ENCODE measurements at places on chromosomes 7 and 10.

- DNase-seq = no peak
Observed at GRCh38 chr7:1447551-1448244, 11.6 kb downstream of the MICALL2 start.

- no peak for DNase-seq
Observed at GRCh38 chr10:17109475-17110207, 20.0 kb downstream of the CUBN start.

DNA sequence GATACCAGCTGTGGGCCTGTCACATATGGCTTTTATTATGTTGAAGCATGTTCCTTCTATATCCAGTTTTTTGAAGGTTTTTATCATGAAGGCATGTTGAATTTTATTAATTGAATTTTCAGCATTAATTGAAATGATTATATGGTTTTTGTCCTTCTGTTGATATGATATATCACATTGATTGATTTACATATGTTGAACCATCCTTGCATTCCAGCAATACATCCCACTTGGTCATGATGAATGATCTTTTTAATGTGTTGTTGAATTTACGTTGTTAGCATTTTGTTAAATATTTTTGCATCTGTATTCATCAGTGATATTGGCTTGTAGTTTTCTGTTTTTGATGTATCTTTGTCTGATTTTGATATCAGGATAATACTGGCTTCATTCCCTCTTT is 21.2 kb downstream of the PRSS37 start:
- no peak for DNase-seq

DNA sequence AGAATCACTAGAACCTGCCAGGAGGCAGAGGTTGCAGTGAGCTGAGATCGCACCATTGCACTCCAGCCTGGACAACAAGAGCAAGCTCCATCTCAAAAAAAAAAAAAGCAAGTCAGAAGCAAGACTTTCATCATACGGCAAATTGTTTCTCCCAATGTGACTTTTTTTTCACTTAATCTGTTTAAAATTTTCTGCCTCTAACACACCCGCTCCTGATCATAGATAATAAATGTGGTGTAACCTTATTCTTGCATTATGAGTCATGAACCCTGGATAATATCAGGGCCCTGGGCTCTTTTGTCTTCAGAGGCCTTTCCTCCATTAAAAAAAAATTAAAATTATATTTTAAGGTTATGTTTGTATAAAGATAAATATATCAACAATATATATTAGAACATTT is 111.4 kb upstream of the JCAD start:
- no peak for DNase-seq

- peak; percentile 58 for DNase-seq
Observed at GRCh38 chr7:128830231-128831177, at the start of gene FLNC. Gene FLNC (plus strand): TSS chr7:128830406. CDS start chr7:128830638, 232 bp downstream.

DNA sequence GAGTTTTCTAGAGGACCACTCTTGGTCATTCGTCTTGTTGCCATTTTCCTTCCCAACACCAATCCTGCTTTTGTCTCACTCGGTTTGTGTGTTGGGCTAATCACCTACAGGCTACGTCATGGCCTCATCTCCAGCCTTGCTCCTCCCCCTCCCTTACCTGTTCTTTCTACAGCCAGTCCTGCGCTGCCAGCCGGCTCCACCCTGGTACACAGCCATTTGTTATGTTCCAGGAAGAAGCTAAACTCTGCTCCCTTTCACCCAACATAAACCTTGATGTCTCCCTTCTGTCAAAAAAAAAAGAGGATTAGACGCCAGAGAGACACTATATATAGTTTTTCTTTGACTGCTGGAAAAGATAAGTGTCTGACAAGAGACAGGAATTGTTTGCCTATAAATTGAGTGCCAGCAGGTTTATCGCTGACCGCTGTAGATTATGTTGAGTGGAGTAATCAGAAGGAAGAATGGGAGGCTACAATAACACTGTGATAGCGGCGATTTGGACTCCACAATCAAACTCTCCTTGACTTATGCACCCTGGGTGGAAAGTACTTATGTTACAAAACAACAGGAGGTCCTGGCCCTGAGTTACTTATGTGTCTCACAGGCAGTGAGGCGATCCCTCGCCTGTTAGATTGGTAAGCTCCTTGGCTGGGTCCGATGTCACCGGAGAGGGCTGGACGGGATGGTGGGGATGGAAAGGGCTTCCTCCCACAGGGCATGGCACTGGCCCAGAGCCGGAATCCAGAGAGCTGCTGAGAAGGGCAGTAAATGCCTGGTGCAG is 171.3 kb upstream of the BMPER start:
- no peak for DNase-seq

DNA sequence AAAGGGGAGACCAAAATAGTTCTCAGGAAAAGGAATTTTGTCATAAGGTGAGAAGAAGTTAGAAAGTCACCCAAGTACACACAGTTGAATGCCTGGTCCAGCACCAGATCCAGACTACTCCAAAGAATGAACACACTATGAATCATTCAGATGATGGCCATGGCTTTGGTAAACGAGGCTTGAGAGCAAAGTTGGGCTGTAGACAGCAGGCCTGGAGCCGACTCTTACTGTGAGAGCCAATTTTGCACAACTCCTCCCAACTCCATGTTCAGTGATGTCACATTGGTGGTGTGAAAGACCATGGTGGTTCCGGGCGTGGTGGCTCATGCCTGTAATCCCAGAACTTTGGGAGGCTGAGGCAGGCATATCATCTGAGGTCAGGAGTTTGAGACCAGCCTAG is 131.6 kb downstream of the PKD1L1 start:
- DNase-seq = no peak

- no peak for DNase-seq
Observed at GRCh38 chr7:2654059-2654458, 22.3 kb downstream of the TTYH3 start.

- DNase-seq = no peak
Observed at GRCh38 chr10:132355754-132356153, 23.8 kb downstream of the LRRC27 start.

GRCh38 chr7:79298145-79298760 is 155.2 kb downstream of the MAGI2 start:
- DNase-seq = peak; percentile 39

DNA sequence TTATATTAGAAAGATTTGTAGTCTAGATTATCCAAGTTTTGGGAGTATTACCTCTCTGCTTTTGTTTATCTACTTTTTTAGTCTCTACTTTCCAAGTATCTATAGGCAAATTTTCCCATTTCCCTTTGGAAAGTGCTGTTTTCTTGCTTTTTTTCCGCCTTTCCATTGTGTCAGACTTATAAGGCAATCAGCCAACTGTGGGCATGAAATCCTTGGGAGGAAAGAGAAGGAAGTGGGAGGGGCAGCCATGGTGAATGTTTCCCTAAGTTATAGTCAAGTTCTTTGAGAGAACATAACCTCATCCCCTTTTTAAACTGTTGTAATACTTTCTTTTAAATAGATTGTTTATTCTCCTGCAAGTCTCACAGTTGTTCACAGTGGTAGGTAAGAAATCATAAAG is 52.6 kb downstream of the PTEN start:
- no peak for DNase-seq

DNA sequence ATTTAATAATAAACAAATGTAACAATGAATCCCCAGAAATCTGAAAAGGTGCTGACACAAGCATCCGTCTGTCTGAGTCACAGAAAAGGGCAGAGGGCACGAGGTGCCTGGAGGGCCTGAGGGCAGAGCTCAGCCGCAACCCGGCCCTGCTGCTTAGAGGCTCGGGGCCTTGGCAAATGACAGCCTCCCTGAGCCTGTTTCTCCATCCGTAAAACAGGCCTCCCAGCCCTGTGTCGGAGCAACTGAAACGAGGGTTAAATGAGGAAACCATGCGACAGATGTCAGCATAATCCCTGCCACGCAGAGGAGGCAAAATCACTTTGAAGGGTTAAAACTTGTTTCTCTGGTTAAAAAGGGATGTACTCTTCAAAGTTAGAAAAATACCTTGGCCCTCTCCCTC is 24.9 kb downstream of the NUDT1 start:
- no peak for DNase-seq

- no peak for DNase-seq
Observed at GRCh38 chr7:81707966-81708365, 61.9 kb downstream of the HGF start.

DNA sequence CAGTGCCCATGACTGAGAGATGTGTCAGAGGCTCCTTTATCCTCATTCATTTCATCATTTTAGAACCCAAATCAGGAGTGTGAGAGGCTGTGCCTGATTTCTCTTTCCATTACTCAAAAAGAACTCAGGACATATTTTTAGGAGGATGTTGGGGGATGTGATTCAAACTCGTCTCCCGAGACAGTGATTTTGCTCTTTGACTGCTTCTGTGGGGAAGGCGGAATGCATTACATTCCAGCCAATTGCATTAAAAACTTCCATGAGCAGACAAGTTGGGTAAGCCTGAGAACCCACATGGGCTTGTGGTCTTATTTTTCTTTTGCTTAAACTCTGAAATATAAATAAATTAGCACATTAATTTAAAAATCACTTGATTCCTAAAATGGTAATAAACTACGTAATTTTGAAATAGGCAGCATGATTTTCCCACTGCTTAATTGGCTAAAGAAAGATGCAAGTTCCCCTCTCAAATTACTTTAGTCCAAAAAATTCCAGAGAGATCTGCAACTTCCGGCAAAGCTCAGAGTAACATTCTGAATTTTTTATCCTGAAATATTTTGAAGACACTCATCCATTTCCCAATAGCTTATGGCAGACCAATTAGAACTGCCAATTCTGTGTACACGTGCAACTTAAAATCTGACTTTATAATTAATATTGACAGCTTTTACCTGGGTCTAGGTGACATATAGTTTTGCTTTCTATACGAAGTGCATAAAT is 185.6 kb downstream of the C7orf25 start:
- no peak for DNase-seq

DNA sequence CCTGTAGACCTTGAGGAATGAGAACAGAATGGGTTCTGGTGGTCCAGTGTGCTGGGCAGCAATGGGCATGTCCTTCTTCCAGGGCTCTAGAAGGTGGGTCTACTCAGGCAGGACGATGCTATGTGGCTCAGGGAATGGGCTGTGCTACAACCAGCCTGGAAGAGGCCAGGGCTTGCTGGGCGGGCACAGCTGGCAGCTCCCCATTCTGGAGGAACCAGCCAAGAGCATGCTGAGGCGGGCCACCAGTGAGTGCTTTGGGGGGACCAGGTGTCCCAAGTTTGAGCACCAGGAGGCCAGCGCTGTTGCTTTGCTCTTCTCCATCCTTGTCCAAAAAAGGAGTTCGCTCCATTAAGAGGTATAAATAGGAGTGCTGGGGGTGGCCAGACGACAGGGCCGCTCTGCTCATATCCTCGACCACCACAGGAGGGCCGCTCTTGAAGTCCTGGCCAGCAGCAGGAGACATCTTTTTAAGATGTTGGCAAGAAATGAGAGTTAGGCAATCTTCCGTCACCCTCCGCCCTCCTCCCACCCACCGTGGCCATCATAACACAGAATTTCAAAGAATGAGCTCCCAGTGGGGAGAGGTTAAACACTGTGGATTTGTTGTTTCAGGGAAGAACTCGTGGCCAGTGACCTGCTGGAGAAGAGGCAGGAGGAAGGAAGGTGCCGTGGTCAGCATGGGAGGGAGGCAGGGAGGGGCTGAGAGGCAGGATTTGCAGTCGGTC is 141.3 kb downstream of the GRK5 start:
- no peak for DNase-seq

DNA sequence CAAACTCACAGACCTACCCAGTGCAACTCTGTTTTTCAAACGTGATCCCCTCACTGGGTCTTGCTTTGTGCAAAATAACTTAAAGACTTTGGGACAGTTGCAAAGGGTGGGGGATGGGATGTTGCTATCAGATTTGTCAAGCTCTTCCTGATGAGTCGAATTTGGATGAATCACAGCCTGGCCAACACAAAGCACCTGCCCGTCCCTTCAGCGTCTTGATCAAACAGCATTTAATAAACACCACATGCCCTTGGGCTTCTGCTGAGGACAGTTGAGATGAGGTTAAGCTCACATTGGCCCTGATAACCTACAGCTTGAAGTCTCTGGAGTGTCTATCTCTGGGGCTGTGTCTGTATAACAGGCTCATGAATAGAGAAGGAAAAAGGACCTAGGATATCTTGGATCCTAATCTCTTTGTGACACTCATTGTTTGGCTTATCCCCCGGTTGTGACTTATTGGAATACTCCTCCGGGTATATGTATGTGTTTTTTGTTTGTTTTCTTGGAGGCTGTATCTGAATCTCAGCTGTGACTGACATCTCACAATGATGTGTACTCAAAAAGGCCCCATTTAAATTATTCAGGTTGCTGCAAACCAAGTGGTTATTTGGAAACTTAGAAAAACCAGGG is 132.6 kb upstream of the NAMPT start:
- DNase-seq = no peak

DNA sequence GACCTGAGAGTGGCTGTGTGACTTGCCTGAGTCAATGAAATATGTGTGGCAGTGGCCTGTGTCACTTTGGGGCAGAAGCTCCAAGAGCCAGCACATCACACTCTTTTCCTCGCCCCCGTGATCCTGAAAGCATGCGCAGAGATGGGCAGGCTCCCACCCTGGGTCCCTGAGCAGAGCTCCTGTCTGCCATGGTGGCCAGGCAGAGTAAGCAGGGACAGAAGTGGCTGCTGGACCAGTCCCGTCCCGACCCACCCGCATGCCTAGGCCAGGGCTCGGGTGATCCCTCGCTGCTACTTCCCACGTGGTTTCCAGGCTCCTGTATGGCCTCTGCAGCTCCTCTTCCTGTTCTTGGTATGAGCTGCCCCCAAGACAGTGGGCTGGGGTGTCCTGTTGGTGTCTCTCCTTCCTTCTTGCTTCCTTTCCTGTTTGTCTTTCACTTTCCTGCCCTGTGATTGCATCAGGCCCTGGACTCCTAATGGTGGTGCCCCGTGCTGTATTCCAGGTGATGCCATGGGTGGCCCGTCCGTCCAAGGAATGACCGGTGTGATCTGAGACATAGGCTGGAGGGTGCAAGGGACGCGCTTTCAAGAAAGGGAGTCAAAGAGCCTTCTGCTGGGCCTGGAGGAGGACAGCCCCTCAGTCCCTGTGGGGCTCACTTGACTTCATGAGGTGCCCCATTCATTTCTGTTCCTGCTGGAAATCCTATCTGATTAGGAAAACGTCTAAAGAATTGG is 71.4 kb upstream of the SHH start:
- no peak for DNase-seq

GRCh38 chr7:101882595-101883564 is 65.5 kb downstream of the CUX1 start:
- no peak for DNase-seq

DNA sequence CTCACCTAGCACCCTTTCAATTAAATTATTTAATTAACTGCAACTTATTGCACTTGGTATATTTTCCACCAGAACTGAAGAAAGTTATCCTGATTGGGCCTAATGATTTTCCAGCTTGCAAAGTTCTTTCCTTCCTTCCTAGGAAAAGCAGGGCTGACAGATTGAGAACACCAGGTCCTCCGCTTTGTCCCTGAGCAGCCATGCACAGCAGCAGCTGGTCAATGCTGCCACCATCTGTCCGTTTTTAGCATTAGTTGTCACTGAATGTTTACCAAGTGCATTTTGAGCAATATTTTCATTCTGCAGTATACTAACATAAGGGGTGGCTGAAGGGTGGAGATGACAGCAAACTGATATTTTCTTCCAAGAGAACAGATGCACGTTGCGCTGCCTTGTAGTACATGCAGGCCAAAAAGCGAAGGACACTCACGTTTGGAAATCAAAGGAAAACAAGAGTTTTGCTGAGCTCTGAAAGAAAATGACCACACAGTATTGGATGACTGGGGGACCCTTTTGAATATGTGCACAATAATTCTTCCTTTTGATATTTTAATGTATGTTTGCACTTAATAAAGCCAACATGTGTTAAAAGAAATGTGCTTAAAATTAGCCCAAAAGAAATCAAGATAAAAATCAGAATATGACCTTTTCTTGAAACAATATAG is 248.8 kb upstream of the PTN start:
- DNase-seq = peak; percentile 47

All from GM13976 (cell line).